Omental fat pad (tissue), 4 donors: ENCODE measurements at places on chromosomes 16 and 17.

DNA sequence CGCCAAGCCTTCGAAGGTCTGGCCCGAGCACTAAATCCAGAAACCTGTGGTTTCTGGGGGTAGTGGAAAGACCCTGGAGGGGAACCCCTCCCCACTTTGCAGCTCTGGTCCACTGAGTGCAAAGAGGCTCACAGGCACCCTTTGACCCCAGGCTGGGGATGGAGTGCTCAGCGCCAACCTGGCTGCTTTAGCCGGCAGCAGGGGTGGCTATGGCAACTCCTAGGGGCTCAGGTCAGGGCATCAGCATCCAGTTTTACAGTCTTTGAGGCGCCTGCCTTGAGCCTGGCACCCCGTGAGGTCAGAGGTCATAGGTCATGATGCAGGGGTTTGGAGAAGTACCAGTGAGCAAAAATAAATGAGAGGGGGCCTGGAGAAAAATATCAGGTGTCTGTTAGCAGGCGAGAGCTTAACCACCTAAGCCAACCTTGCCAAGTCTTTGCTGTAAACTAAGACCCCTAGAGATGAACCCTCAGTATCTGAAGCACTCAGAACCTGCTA, 17.9 kb downstream of the CA7 start:
- no peak for DNase-seq

DNA sequence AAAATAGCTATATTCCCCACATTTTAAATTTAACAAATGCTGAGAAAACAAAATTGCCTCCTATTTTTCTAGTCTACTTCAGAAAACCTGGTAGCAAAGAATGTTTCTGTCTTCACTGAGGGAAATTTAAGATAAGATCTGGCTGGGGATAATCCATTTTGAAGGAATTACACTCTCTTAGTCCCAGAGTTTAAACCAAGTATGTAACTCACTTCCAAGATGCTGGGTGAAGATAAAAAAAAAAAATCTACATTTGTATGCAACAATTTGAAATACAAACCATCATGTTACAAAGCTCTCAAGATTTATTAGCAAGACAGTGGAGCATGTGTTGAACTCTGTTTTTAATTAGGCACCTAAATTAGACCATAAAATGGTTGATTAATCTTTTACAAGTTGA, 5.7 kb downstream of the HS3ST3B1 start:
- no peak for DNase-seq

GRCh38 chr16:72241008-72241407, 69.1 kb upstream of the PMFBP1 start:
- DNase-seq = no peak

DNA sequence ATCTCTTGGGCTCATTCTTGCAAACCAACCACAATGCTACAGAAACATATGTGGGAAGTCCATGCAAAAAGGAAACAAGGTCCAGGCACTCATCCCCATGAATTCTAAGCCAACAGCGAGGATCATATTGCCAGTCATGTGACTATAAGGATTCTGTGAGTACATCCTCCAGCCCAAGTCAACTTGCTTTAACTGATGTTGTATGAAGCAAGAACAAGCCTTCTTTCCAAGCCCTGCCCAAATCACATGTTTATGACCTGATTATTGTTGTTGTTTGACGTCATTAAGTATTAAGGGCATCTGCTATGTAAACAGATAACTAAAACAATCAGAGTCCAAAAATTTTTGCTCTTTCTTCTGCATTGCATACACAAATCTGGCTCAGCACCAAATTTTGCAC, 78.2 kb upstream of the MON1B start:
- no peak for DNase-seq

DNA sequence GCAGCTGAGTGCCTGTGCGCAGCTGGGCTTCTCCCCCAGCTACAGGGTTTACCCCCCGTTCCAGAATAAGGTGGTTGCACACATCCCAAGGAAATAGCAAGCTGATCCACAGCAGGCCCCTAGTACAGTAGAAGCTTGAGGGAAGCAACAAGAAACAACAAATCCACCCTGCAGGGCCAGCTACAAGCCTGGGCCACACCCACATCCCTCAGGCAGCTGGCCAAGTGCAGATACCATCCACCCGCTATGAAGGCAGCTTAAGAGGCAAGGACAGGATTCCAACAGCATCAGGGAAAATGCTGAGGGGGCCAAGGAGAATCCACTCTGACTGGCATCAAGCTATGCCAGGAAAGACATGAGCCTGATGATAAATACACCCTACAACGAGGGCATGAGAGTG, 66.9 kb upstream of the RCVRN start:
- no peak for DNase-seq

GRCh38 chr16:83393196-83393981, 414.4 kb upstream of the HSBP1 start:
- DNase-seq = no peak

DNA sequence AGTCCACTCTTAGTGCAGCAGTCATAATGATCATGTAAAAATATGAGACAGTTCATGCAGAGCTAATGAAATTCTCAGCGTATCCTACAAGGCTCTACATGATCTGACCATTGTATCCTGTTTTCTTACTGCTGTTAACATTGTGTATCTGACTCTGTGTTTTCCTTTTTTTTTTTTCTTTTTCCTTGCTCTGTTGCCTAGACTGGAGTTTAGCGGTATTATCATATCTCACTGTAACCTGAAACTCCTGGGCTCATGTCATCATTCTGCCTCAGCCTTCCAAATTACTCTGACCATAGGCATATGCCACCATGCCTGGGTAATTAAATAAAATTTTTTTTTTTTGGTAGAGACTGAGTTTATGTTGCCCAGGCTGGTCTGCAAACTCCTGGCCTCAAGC, 12.1 kb downstream of the DUS2 start:
- no peak for DNase-seq

GRCh38 chr16:67000384-67001351, 12.3 kb downstream of the CES4A start:
- no peak for DNase-seq

DNA sequence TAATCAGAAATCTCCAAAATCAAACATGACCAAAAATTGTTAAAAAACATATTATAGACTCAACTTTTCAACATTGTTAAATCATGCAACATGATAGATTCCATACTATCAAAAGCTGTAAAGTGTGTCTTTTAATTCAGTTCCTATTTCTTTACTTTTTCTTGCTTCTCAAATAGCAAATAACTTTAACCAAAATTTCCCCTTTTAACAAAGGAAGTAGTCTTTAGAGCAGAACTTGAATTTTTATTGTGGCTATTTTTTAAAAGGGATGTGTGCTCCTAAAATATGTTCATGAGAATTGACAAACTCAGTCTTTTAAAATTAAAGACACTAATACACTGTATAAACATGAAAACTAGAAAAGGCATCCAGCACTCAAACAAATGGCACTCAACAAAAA, 49.1 kb downstream of the SPAG9 start:
- DNase-seq = no peak

- no peak for DNase-seq
Measured at GRCh38 chr16:7027401-7027800, 305.2 kb upstream of the RBFOX1 start.

DNA sequence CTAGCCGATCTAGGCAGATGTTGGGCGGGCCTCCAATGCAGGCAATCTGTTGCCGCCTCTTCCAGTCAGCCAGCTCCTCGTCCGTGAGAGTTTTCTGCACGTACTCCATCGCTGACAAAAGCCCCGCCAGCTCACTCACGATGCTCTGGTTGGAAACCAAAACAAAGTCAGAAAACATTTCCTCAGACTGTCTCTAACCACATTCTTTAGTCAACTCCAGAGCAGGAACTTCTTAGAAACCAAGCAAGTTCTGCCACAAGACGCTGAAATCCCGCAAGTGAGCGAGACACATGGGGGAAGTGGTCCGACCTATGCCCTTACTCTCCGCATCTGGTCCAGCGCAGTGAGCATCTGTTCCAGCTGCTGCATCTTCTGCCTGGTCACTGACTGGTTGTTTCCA, 49.1 kb downstream of the STAT5A start:
- no peak for DNase-seq

DNA sequence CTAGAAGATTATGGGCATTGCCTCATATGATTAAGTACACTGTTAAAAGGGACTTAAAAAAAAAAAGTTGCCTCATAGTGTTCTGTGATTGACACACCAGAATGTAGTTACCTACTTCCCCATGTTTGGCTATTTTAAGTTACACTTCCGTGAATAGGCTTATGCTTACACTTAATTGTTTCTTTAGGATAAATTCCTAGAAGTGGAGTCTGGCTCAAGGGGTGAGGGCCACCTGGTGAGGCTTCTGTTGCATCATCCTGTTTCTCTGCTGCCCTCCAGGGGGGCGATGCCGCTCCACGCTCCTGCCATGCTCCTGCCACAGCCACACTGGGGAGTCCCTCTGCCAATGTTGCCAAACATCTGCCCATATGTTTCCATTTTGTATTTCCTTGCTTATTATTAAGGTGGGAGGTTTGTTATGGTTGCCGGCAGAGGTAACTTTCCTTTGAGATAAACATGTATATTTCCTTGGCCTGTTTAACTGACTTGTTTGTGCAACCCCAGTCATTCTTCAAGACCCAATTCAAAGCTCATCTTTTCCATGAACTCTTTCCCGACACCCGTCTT, 73.1 kb downstream of the KSR1 start:
- DNase-seq = no peak

- no peak for DNase-seq
Measured at GRCh38 chr17:56676810-56677209, 83.3 kb downstream of the NOG start.

GRCh38 chr17:11925262-11926021, 71.8 kb downstream of the ZNF18 start:
- no peak for DNase-seq

DNA sequence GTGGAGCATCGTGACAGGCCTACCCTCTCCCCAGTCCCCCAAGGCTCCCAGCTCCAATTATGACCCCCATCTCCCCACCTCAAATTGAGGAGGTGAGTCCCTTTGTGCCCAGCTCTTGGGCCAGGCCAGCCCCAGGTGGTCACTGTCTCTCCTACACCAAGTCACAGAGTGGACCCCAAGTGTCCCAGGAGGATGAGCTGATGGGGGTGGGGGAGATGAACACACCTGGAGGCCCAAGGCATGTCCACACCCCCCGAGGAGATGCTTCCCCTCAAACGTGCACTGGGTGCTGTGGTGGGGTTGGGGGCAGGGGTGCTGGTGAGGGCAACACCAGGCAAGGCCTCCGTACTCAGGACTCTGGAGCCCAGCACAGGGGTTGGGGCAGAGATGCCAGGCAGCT, 73.2 kb downstream of the RBFOX3 start:
- no peak for DNase-seq

DNA sequence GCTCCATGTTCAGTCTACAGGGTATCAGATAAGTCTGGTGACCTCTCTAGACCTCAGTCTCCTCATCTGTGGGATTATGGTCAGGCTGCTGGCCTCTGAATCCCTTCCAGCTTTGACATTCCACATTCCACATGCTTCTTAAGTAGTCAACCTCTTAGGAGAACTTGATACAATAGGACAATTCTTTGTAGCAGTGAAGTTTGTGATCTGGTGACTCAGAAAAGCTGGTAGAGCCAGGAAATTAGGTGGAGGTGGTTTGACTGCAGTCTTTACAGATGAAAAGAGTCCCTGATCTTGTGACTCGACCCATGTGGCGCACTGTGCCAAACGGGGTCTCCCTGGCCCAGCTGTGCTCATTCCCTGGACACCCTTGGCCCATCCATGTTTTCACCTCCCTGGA, 147.8 kb downstream of the NTN1 start:
- no peak for DNase-seq

- no peak for DNase-seq
Measured at GRCh38 chr17:42493319-42493718, 34.6 kb downstream of the ATP6V0A1 start.

DNA sequence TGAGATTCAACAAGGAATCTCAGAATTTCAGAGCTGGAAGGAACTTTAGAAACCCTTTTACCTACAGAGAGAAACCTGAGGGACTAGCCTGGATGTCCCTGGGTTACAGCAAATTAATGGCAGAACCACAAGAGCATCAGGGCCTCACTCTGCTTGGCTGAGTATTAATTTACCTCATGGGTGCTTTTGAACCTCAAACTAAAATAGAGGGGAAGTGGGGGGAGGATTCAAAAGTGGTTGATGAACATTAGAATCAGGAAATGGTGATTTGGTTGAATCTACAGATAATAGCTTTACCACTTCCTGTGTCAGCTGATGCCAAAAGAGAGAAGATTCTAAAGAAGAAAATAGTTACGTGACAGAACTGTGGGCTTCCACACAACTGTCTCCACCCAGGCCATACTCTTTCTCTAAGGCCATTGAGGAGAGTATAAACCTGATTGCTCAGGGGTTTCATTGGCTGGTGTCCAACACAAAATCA, 11.3 kb upstream of the SKAP1 start:
- no peak for DNase-seq

DNA sequence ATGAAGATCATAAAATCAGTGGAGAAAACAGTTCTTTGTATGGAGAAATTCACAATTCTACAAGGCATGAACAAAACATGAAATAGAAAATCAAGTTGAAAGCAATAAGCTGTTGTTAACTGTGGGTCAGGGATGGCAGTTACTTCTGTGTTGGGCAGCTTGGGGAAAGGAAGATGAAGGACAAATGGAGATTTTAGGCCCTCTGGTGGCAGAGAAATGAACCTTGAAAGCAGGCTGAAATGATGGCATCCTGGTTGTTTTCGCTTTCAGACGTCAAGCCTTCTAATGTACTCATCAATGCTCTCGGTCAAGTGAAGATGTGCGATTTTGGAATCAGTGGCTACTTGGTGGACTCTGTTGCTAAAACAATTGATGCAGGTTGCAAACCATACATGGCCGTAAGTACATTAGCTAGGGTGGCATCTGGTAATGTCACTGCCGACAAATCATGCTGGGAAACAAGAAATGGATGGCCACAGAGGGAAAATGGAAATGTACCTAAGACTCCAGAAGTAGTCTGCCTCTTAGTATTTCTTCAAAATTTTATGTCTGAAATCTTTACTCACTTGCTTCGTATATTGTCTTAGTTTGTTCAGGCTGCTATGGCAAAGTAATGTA, 108.9 kb downstream of the MAP2K6 start:
- no peak for DNase-seq

GRCh38 chr17:3761036-3761917, 37.6 kb downstream of the HASPIN start:
- DNase-seq = no peak
